ENCODE measurements at places on chromosomes 6 and 20. TPM values are rescaled to one million over a fixed set of nuclear protein-coding genes. Genes with fewer than 3 reads are reported as not detected.

DNA sequence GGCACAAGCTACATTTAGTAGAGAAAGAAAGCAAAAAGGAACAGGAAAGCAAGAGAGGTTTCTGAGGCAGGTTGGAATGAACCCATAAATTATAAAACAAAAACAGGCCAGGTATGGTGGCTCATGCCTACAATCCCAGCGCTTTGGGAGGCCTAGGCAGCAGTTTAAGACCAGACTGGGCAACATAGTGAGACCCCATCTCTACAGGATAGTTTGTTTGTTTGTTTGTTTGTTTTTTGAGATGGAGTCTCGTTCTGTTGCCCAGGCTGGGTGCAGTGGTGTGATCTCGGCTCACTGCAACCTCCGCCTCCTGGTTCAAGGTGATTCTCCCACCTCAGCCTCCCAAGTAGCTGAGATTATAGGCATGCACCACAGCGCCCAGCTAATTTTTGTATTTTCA lies 49.0 kb downstream of the AFG1L start:
- no peak for DNase-seq
- H3K27me3 ChIP-seq, result no peaks in the 10 kb centered on the region
- H3K4me1 ChIP-seq, result peaks cover 8% of the 10 kb centered on the region
- no peak overlapping the region for H3K4me3 ChIP-seq
- no peak overlapping the region for H3K27ac ChIP-seq

- no peaks in the 10 kb centered on the region for H3K36me3 ChIP-seq
- H3K27ac ChIP-seq, result no peak overlapping the region
- H3K4me1 ChIP-seq, result no peaks in the 10 kb centered on the region
Observed at GRCh38 chr6:15145821-15146220, 100.0 kb upstream of the JARID2 start.

DNA sequence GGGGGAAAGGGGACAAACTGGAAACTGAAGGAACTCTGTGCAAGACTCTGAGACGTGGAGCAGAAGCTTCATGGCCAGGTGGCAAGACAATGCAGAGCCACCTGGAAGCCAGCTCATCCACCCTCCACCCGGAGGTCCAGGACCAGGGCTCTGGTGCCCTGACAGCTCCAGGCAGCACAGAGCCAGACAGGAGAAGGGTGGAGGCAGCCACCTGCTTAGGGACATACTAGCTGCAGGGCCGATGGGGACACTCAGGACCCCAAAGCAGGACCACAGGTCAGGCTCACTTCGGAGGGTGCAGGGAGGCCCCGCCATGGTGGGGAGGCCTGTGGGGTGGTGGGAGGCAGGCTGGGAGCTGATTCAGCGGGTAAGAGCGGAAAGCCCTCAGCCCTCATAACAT lies 19.0 kb upstream of the SLC22A3 start:
- H3K27ac ChIP-seq, result no peak overlapping the region
- H3K27me3 ChIP-seq, result peaks cover 14% of the 10 kb centered on the region
- H3K36me3 ChIP-seq, result no peaks in the 10 kb centered on the region
- DNase-seq, result no peak
- H3K4me1 ChIP-seq, result no peaks in the 10 kb centered on the region

GRCh38 chr6:159043947-159044346 lies 844 bp downstream of the TAGAP start:
- peaks cover 42% of the 10 kb centered on the region for H3K27me3 ChIP-seq
- H3K27ac ChIP-seq, result peak overlapping the region; percentile 96
- peaks cover 58% of the 10 kb centered on the region for H3K4me1 ChIP-seq
- H3K36me3 ChIP-seq, result peaks cover 36% of the 10 kb centered on the region

Gene OPRM1
- polyA plus RNA-seq, result not detected

DNA sequence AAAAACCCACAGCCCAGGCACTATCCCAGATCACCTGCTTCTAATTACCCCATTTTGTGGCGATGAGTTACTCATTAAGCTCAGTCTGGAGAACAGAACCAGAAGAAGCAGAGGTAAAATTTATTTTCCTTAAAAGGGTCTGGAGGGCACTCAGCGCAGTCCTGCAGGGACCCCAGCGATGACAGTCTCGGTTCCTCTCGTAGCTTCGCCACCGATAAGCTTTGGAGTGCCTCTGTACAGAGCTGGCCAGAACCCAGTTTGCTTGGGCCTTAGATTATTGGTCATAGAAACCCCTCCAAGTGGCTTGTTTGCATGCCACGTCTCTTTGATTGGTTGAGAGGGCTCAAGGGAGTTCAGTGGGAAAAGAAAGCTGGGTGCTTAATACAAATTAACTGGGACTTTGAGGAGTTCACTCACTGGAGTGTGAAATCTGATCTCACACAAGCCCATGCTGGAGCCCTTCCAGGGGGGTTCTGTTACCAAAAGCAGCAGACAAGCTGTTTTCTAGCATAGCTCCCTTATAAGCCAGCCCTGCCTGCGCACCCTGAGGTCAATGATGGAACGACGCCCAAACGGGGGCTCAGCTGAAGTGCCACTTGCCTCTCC lies 158.5 kb upstream of the ARID1B start:
- H3K4me3 ChIP-seq, result no peak overlapping the region
- no peaks in the 10 kb centered on the region for H3K4me1 ChIP-seq
- no peak overlapping the region for H3K27ac ChIP-seq
- no peaks in the 10 kb centered on the region for H3K36me3 ChIP-seq

DNA sequence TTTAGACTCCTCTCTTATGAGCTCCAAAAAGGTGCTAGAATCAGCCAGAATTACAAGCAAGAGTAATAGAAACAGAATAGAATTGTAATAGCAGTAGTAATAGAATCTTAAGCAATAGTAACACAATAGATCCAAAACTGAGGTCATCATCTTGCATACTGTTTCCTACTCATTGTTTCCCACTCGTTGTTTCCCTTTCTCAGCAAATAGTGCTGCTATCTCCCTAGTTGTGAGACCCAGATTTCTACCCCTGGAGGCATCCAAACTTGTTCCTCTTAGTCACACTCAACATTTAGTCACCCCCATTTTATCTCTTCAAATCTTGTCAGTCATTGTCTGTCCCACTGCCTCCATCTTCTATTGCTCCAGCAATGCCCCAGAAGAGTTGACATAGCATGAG lies 356.9 kb upstream of the MARCKS start:
- H3K36me3 ChIP-seq, result no peaks in the 10 kb centered on the region
- no peak overlapping the region for H3K4me3 ChIP-seq
- H3K27ac ChIP-seq, result no peak overlapping the region

Gene THBS2
- 0.11 TPM for polyA plus RNA-seq

Gene HCK
- polyA plus RNA-seq, result 7.3 TPM

GRCh38 chr6:169162752-169163407 lies 90.8 kb downstream of the THBS2 start:
- no peaks in the 10 kb centered on the region for H3K36me3 ChIP-seq
- no peak overlapping the region for H3K4me3 ChIP-seq
- H3K27me3 ChIP-seq, result no peaks in the 10 kb centered on the region
- no peak for DNase-seq
- no peak overlapping the region for H3K27ac ChIP-seq

Gene CPXM1
- not detected for polyA plus RNA-seq

DNA sequence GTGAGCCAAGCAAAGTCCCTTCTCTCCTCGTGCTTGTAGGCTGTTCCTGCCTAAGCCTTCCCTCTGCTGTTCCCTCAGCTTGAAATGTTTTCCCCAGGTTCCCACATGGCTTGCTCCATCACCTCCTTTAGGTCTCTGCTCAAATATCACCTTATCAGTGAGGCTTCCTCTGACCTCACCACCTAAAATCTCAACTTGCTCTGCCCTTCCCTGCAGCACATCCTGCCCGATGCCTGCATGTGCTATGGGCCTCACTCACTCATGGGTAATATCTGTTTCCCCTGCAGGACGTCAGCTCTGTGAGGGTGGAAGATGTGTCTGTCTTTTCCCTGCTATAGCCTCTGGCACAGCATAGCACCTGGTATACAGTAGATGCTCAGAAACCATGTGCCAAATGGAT lies 29.9 kb upstream of the FKBP1A start:
- H3K36me3 ChIP-seq, result peaks cover 9% of the 10 kb centered on the region
- H3K27ac ChIP-seq, result no peak overlapping the region
- no peak for DNase-seq
- H3K27me3 ChIP-seq, result peaks cover 30% of the 10 kb centered on the region
- no peaks in the 10 kb centered on the region for H3K4me1 ChIP-seq

GRCh38 chr6:165704045-165704748 lies 41.2 kb upstream of the PDE10A start:
- H3K4me3 ChIP-seq, result no peak overlapping the region
- no peaks in the 10 kb centered on the region for H3K4me1 ChIP-seq
- H3K27ac ChIP-seq, result no peak overlapping the region
- no peaks in the 10 kb centered on the region for H3K36me3 ChIP-seq
- no peak for DNase-seq

Measured in immature natural killer cell (primary cell).